Breast epithelium (tissue), 4 donors: ENCODE measurements at places on chromosomes 7 and 10.

DNA sequence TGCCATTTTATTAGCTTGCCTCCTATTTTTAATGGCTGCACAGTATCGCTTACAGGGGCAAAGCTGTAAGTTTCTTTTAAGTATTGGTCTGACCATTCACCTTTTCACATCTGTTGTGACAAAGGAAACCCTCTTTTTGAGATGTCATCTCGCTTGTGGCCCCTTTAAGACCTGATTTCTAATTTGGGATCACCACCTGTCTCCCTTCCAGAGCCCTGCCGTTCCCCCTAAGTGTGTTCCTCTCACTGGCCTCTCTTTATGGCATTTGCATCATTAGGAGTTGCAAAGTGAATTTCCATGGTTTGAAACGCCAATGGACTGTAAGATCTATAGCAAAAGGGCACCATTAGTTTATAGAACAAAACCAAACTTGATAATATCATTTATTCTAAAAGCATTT is 1.4 kb downstream of the EPDR1 start:
- no peak for DNase-seq

- DNase-seq: no peak
Observed at GRCh38 chr7:73606801-73607691, 17.3 kb downstream of the MLXIPL start.

GRCh38 chr7:70563960-70564359 is 568.0 kb upstream of the GALNT17 start:
- no peak for DNase-seq

GRCh38 chr10:104274762-104275721 is 6.1 kb downstream of the GSTO2 start:
- no peak for DNase-seq

GRCh38 chr10:25036381-25036780 is 20.0 kb downstream of the THNSL1 start:
- no peak for DNase-seq

- DNase-seq: no peak
Observed at GRCh38 chr7:20240080-20240926, 23.1 kb upstream of the MACC1 start.

DNA sequence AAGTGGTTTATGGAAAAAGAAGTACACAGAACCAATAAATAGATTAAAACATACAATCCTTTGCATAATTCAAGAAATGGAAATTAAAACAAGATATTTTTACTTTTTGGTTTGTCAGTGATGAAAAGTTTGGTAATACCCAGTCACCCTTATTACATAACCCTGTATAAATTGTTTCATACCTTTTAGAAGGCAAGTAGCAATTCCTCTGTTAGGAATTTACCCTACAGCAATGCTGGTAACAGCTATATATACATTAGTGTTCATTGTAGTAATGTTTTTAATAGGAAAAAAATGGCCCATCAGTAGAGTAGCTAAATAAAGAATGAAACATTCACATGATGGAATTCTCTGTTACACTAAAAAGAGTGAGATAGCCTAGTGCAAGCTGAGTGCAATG is 42.7 kb downstream of the PTPN12 start:
- DNase-seq: no peak

DNA sequence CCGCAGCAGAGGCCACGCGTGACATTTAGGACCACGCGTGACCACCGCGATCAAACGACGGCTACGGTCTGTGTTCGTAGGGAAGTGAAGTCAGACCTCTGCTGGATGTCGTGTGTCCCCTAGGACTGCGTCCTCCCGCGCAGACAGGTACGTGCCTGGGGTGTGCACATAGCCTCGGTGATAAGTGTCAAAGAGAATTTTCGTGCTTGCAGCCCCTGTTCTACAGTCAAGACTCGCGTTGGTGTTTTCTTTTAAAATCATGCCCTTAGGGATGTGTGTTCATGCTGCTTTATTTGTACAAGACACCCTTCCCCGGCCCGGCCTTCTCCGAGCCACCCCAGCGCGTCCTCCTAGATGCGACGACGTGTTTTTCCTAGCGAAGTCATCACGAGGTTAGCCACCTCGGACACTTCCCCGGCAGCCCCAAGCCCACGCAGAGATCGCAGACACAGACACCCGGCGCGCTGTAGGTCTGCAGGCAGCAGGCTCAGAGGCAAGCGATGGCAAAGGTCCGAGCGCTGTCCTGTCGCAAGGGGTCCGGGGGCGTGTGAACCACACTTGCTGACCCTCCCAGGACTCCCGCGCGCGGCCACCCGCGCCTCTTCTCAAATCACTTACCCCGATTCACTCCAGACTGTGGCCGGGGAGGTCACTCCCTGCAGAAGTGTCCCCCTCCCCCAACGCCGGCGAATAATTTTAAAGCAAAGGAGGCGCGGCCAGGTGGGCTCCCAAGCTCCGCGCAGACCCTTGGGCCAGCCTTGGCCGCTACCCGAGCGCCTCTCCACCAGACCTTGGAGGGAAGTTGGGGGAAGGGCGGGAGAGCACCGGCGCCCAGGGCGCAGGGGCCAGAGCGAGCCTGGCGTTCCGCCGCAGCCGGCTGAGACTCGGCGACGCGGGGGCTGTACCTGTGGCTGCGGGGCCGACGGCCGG is 552 bp downstream of the MKX start:
- no peak for DNase-seq

DNA sequence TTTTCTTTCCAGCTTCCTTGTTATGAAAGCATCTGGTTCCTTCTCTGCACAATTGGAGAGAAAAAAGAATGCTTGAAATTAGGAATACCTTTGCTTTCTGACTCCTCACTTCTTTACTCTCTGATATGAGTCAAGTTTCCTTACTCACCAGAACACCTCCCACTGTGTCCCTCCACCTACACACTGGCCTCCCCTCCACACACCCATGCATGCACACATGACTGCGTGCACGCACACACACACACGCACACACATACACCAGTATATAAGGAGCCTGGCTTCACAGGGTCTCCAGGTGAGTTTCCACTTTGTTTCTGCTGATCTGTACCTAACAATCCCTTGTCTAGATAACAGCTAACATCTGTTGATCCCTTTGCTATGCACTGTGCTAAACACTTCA is 11.4 kb upstream of the PTER start:
- DNase-seq: no peak

DNA sequence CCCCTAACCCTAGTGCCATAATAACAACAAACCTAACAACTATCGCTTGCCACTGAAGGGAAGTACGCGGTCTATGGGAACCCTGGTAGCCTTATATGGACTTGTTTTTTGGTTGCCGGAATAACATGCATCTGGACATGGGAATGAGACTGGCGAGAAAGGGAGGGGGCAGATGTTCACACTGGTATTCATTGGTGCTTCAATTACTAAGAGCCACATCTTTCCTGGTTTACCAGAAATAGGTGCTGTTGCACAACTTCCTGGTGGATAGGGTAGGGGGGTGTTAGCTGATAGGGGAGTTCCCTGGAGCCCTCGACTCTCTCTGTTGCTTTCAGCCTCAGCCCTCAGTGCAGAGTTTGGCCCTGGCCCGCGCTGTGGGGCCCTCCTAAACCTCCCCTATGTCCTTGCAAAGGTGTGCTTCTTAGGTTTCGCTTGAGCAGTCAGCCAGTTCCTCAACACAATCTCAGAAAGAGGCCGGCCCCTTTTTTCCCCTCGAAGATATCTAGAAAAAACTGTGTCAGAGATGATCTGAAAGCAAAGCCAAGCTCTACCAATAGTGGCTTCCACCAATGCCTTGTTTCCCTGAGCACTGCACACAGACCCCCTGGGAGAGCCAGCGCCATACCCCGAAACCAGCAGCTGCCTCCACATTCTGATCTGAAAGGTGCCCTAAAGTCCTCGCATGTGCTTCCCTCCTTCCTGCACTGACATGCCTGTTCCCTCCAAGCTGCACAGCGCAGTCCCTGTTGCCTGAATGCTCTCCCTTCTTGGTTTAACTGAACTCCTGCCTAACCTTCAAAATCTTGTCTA is 13.5 kb downstream of the TBXAS1 start:
- DNase-seq: no peak

GRCh38 chr10:93573051-93573909 is 6.8 kb downstream of the FFAR4 start:
- DNase-seq: no peak

GRCh38 chr10:104128214-104128613 is 6.2 kb downstream of the SFR1 start:
- no peak for DNase-seq

GRCh38 chr7:23345601-23346000 is 46.5 kb downstream of the MALSU1 start:
- DNase-seq: no peak

DNA sequence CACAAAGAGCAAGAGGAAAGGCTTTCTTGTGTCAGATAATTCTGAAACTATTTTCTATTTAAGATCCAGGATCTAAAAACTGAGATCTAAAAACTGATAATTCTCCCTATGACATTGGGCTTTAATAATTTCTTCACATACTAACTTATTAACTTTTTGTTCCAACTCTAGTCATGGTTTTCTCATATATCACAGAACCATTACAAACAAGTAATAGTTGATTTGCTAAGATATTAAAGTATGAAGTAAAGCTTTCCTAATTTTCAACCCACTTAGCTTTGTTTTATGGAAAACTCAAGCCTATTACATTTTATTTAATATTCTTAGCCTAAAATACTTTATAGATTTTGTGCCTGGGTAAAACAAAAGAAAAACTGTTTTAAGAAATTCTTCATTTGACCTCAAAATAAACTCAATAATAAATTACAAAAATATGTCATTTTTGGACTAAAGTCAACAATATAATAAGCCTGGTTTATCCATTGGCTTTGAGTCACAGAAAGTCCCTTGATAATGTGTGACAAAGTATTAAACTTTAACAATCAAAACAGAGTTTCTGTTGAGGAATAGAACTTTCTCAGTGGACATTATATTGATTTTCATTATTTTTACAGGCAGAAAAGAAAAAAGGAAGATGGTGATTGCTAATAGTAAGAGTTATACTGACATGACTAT is 1142.9 kb upstream of the SORCS1 start:
- no peak for DNase-seq

- DNase-seq: no peak
Observed at GRCh38 chr7:129951226-129952085, 1.3 kb downstream of the UBE2H start.

GRCh38 chr7:128119036-128119435 is 87.8 kb upstream of the LRRC4 start:
- no peak for DNase-seq

- no peak for DNase-seq
Observed at GRCh38 chr10:86782701-86783418, 26.4 kb downstream of the BMPR1A start.
